ENCODE measurements at places on chromosomes 2 and 18.
A peak's percentile ranks its signal among the peaks of the same experiment; 100 is the strongest.

- no peak for DNase-seq
Observed at GRCh38 chr2:16129716-16130540, 189.6 kb downstream of the MYCN start.

- no peak for DNase-seq
Observed at GRCh38 chr2:192948316-192948715, 753.6 kb upstream of the TMEFF2 start.

DNA sequence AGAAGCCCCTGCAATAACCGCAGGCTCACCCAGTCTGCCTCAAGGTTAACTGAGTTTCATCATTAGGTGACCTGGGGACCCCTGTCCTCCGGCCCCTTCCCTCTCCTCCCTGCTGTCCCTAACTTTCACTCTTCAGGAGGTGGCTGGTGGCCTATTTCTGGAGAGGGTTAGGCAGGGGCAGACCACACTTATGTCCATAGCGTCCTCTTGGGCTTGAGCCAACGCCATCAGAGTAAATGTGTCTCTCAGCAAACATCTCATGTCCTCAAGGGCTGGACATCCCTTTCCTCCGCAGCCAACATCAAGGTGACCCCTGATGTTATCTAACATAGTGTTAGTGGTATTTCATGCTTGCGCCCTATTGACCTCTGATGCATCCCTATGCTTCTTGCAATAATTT, 114.8 kb downstream of the BCL11A start:
- DNase-seq = no peak

- no peak for DNase-seq
Observed at GRCh38 chr2:20401489-20401835, 45.4 kb upstream of the RHOB start.

GRCh38 chr18:12946549-12947284, 1.1 kb upstream of the SEH1L start:
- DNase-seq = no peak

- DNase-seq = no peak
Observed at GRCh38 chr2:112488201-112488600, 6.2 kb downstream of the TTL start.

- DNase-seq = no peak
Observed at GRCh38 chr18:79460481-79461300, 65.0 kb downstream of the NFATC1 start.

DNA sequence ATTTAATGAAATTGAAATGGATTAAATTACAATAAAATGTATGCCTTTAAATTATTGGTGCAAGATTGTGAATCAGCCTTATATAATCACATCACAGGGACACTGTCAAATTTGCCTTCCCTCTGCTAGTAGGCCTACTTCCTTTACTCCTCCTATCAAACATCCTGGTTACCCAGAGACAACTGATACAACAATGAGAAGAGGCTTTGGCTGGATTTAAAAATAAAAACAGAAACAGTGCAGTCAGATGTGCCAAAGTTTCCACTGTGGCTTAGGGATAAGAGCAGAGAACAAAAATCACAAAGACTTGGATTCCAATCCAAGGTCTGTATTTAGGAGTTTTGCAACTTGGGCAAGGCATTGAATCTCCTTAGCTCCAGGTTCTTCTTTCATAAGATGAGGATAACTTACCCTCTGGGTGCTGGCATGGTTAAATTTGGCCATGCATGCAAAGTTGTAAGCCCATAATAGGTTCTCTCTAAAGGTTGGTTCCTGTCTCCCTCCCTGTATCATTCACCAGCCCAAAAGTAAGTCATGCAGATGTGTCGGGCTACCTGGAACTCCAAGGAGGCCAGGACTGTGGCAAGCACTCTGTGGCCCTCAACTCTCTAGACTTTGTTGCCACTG, 99.3 kb upstream of the LRATD1 start:
- no peak for DNase-seq

GRCh38 chr2:212713681-212714080, 175.1 kb upstream of the ERBB4 start:
- no peak for DNase-seq

- no peak for DNase-seq
Observed at GRCh38 chr2:74261204-74261864, 62.9 kb downstream of the MTHFD2 start.

DNA sequence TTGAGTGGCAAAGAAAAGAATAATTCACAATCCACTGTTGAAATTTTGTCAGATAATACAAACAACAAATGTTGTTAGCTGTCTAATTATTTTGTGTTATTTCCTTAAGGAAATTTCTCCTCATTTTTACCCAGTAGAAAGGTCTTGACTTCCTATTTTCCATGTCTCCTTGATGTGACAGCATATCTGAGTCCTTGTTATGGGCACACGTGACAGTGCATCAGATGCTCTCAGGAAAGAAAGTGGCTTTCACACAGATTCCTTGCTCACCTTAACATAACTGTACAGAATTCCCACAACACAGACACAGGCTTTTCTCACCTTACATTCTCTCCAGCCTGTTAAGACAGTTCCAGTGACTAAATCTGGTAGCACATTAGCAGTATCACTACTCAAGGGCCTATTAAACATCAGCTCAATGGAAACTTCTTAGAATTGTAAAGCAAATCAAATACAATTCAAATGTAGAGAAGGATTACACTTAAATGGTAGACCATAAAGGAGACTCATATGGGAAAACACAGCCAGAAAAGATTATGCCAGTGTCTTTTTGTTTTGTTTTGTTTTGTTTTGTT, 30.2 kb upstream of the GPR55 start:
- DNase-seq = no peak

DNA sequence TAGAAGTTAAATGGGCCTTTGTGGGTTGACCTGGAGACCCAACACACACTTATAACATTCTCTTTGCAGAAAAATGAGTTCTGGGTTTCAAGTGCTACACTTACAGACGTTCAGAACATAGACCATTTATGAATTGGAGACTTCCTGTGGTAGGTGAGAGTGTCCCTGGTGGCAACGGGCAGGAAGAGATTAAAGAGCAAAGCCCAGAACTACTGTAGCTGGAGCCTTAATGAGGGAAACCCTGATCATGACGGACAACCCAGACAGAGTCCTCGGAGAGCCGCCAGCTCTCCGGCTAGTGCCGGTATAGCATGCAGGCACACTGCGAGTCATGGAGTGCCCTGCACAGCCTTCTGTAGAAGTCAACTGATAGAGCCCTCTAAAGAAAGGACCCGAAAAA, 44.5 kb upstream of the RMDN2 start:
- no peak for DNase-seq

GRCh38 chr2:237324837-237325236, 89.1 kb downstream of the COL6A3 start:
- DNase-seq = no peak

DNA sequence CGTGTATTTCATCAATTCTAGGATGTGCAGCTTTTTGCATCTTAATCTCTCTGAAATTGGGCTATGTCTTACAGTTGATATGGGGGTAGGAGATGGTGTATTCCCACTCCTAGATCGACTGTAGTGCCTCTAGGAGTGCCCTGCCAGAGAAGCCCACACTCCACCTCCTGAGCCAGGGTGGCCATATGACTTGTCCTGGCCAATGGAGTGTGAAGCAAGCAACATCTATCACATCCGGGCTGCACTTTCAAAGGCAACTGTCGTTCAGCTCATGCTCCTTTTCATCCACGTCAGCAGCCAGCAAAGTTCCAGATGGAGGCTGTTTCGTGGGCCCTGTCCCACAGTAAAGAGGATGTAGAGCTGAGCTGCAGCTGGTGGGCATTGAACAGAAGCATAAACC, 149.4 kb upstream of the SLC1A4 start:
- DNase-seq = no peak

DNA sequence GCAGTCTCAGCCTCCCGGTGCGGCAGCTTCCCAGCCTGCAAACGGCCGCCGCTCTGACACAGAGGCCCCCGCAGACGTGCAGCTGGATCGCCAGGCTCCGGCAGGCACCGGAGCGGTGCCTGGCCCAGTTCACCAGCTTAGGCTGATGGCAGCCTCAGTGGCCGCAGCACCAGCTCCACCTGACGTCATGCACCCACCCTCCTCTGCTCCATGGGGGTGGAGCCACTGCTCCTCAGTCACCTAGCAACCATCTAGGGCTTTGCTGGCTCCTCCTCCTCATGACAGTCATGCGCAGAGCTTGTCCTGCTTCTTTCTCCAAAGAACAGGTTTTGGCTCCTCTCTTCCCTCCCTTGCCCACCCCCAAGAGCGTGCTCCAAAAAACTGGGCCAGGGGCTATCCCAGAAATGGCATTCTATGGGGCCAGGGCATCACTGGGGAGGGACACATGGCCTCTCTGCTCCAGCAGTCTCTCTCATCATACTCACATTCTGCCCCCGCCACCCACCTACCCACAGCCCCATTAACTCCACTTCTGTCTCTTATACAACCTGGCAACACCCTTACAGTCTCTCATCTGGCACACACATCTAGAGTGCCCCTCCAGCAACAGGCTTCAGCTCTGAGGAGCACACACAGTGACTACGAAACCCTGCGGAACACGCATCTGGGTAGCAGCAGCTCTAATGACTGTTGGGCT, 5.5 kb downstream of the DCTN1 start:
- DNase-seq = no peak

DNA sequence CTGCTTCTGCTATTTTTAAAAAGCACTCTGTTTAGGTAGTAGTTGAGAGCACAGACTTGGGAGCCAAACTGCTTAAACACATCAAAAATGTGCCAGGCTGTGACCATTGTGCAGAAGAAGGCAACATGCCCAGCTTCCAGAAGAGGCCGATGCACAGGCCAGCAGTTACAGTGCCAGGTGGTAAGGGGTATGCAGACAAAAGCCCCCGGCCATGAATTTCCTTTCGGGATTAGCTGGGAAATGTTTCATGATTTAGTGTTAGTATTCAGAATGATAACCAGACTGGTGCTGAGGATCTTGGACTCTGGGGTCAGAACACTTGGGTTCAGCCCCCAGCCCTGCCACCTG, 40.0 kb upstream of the ATG16L1 start:
- no peak for DNase-seq

DNA sequence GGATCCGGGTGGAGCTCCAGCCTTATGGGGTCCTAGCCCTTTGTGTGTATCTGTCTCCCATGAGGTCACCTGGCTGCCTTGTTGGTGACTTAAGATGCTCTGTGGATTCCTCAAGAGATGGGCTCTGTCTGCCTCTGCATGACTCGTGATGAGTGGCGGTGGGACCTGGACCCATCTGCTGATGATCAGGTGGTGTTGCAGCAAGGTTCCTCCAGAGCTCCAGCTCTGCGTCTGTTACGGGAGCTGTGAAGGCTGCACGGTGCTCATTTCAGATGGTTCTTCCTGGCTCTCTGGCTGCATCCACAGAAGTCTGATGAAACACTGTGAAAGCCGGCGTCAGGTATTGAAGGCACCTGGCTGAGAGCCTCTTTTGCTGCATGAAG, 2.4 kb downstream of the AGAP1 start:
- DNase-seq = no peak

- peak; percentile 82 for DNase-seq
Observed at GRCh38 chr2:111883661-111884591, at the start of gene ANAPC1. Gene ANAPC1 (minus strand): TSS chr2:111884193. CDS start chr2:111880825, 3,368 bp downstream.

GRCh38 chr2:46167924-46168323, 129.3 kb upstream of the EPAS1 start:
- DNase-seq = no peak

DNA sequence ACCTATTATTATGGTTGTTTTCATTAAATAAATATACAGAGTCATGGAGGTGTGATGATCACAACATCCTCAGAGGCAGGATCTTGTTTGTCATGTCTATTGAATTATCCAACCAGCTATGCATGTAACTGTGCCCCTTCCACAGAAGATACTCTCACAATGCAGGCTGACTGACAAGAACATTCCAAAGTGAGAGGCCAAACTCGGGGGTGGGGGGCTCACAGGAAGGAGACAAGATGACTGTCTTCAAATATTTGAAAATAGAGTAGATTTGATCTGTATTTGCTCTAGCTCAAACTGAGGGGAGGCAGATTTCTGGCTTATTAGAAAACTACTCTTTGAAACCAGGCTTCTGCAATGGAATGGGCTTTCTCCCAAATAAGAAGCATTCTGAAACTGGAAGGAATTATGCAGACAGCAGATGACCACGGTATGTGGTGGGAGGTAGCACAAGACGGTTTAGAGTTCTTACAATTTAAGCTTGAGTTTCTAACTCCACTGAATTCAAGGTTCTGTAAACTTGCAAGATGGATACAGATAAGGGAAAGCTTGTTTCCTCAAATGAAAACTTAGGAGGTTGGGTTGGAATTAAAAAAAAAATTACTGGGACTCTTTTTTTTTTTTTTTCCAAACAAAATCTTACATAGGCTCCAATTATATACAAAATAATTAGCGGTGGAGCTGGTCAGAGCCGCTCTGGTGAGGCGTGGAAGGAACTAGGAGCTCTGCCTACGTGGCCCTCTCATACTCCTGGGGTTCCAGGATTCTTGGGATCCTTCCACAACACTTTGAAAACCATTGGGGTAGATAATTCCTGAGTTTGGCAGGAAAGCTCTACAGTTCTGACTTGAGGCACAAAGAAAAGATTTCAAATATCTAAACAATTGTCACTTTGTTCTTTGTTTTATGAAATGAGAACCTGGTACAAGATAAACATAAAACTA, 79.3 kb downstream of the PLA2R1 start:
- no peak for DNase-seq

DNA sequence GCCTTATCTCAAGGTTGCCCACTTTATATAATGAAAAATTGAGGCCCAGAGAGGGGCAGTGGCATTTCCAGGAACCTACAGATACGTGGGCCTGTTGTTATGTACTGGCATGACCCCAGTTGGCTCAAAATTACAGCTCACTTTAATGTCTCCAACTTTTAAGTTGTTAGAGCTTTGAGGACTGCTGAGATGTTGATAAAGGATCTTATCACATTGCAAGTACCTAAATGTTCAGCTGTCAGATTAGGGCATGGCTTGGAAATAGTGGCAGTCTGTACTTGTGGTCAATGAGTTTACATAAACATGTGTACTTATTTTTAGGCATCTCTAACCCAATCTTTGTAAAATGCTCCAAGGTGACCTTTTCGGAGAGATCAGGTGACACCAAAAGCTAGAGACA, 14.6 kb downstream of the SLC4A5 start:
- DNase-seq = no peak

DNA sequence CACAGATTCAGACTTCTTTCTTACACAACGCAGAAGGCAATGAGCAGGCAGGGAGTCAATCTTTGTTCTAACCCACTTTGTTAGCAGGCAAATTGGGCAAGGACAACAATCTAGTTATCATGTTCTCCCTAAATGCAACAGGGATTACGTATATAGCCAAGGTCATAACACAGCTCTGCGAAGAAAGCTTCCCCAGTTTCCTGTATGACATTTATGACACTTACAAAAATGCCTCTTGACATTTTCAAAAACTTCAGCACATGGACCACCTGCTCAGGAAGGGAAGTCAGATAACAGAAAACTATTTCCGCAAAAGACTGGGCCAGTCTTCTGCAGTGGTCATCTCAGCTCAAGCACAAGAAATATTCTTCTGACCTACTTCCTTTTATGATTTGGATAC, 106.1 kb downstream of the IRS1 start:
- no peak for DNase-seq

DNA sequence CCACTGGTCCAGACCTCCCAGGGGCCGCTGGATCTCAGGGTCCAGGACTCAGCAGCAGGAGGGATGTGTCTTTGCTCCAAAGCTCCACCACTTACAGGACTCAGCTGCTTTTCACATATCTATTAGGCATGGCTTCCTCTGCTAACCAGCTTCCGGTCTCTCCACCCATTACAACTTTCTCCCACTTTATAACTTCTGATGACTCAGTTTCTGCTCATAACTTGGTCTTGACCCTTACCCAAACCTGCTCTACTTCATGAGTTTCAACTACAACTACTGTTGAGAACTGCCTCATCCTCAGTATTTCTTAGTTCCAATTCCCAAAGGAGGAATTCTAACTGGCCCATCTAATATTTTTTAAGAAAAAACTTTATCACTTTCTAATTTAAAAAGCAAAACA, 17.2 kb downstream of the SULT1C2 start:
- no peak for DNase-seq

GRCh38 chr2:215756346-215756730, 257.0 kb downstream of the MREG start:
- DNase-seq = no peak
